Activated CD4-positive, alpha-beta T cell treated with anti-CD3 and anti-CD28 coated beads, Interleukin-2, amount 50 U/mL, for 1 hour (primary cell): ENCODE measurements at places on chromosomes 4 and X.

- DNase-seq: no peak
Measured at GRCh38 chr4:100417565-100417964, 100.3 kb downstream of the EMCN start.

DNA sequence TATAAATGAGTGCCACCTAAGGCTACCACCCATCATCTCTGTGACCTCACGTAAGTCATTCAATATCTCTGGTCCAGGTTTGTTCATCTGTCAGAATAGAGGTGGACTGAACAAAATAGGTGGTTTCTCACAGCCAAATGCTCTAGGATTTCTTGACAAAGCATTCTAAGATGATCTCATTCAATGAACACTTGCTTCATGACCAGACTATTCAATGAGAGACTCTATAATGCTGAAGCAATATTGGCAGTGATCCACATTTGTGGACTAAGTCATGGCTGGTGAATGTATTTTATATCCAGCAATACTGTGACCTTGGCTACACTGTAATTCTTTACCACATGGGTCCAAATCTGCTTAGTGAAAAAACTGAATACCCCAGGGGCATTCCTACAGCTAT, 37.9 kb downstream of the LDB2 start:
- DNase-seq: no peak

DNA sequence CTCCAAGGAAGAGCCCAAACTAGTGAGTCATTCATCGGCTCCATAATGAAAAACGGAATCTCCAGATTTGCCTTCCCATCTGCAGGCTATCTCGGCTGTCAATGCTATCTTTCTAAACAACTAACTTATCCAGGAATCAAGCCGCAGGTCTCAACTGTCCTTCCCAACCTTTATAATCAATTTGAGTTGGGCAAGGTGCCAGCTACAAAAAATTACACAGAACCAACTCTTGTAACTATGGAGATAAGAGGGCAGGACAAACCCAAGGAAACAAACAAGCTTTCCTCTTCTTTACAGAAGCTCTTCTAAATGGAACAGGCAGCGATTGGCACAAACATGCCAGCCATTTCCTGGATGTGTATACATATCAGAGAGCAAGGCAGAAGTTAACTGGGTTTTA, 61.2 kb upstream of the RAI2 start:
- no peak for DNase-seq

DNA sequence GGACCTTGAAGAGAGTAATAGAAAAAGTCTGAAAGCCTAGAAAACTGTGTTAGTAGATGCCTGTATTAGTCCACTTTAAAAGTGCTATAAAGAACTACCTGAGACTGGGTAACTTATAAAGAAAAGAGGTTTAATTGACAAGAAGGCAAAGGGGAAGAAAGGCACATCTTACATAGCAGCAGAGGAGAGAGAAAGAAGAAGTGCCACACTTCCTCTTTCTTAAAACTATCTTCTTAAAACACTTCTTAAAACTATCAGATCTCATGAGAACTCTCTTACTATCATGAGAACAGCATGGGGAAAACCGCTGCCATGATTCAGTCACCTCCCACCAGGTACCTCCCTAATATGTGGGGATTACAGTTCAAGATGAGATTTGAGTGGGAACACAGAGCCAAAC, 18.8 kb upstream of the COL25A1 start:
- DNase-seq: no peak

GRCh38 chrX:55783723-55784122, 66.2 kb downstream of the RRAGB start:
- DNase-seq: no peak
